ENCODE measurements at places on chromosomes 13 and 19.
A peak's percentile ranks its signal among the peaks of the same experiment; 100 is the strongest.

DNA sequence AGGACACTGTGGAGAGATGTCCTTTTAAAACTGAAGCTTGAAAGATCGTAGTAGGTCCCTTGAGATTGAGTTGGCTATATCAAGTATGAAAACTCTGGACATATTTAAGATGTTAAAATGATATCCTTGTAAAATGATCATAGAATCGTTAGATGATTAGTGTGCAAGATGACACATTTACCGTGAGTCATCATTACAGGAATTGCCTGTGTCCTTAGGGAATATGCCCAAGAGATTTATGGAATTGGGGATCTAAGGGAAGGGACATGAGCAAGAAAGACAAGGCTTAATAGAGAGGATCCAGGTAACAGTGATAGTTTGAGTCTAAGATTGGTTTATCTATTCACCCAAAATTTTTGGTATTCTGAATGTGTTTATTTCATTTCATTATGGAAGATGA, 233.7 kb downstream of the GPC5 start:
- no peak for DNase-seq

- no peak for DNase-seq
Observed at GRCh38 chr19:17909003-17909732, 23.6 kb upstream of the CCDC124 start.

- no peak for DNase-seq
Observed at GRCh38 chr13:41548031-41548430, 90.7 kb downstream of the RGCC start.

- no peak for DNase-seq
Observed at GRCh38 chr13:80454245-80454644, 113.3 kb upstream of the SPRY2 start.

DNA sequence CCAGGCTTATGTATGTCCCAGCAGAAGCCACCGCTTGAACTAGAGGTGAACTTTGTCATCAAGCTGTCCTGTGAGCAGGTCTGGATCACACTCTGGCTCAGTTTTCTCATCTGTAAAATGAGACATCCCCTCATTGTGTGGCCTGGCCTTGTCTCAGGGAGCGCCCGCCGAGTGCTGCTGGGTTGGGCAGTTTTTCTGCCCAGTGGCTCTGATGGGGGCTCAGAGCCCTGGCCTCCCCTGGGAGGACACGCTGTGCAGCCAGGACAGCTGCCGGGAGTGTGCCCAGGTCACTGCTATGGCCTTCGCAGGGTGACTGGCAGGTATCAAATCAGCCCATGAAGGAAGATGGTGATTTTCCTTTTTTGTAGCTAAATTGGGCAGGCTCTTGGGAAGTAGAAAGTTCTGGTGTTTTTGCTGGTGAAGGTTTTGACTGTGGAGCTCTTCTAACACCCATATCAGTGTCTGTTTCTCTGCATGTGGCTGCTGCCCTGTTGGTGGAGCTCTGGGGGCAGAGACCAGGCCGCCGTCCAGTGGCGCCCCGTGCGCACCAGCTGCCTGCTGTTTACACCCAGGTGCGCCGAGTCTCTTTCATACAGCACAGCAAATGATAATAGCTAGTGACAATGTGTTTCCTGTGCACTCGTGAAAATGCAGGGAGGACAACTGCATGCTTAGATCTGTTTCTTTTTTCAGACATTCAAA, 40.8 kb downstream of the SLC7A9 start:
- no peak for DNase-seq

DNA sequence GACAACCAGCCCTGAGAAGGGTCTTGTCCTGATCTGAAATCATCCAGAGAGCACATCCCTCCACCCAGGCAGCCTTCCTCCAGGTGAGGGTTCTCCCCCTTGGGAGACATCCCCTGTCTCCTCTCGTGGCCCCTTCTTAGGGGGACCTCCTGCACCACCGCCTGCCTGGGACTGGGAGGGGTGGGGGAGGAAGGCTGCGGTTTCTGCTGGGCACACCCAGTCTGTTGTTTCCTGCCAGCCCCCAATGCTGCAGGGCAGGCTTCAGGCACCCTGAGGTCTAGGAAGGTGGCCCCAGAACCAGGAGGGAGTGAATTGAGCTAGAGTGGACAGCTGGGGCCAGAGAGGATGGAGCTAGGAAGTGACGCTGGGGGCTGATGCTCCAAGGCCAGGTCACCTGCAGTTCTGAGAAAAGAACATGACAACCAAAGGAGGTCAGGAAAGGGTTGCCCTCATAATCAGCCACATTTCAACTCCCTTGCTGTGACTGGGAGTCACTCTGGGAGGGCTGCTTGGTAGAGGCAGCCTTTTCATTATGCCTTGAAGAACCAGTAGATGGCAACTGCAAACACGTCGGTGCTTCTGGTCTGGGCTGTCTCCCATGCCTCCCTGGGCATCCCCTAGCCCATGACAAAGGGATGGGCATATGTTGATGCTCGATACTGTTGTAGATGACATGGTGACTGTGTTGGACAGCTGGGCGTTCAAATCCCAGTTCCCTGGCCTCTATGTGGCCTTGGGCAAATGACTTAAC, 1.4 kb downstream of the ARHGEF18 start:
- DNase-seq, result no peak

DNA sequence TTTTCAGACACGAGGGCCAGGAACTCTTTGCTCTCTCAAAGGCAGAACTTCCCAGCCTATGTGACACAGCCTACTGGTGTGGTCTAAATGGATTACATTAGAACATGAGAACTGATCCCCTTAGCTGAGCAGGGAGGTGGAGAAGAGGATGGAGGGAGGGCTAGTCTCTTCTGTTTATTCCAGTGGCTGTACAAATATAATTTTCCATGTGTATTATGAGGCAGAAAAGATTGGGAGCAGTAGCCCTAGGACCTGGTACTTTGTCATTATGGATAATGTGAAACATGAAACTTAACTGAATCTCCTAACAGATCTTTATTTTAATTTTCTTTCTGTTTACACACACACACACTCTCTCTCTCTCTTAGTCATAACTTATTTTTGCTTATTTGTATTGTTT, 82.1 kb downstream of the WDFY2 start:
- no peak for DNase-seq

GRCh38 chr19:46340051-46340659, 6.7 kb upstream of the PPP5C start:
- DNase-seq, result no peak

GRCh38 chr13:104534847-104535246, 1468.6 kb upstream of the SLC10A2 start:
- no peak for DNase-seq

DNA sequence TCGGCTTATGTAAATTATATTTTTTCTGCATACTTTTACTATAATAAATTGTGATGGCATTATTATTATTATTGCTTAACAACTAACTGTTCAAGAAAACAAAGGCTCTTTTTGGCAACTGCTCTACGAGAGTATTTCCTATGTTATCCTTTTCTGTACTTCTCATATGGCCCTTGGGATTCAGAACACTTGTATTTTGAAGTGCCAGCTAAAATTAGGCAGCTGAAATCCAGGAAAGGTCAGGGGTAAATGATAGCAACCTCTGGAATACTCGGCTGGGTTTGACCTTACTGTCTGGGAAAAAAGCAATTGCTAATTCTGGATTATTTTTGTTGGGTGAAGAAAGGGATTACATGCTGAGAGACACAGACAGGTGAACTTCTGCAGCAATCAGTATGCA, 23.9 kb downstream of the EDNRB start:
- no peak for DNase-seq

DNA sequence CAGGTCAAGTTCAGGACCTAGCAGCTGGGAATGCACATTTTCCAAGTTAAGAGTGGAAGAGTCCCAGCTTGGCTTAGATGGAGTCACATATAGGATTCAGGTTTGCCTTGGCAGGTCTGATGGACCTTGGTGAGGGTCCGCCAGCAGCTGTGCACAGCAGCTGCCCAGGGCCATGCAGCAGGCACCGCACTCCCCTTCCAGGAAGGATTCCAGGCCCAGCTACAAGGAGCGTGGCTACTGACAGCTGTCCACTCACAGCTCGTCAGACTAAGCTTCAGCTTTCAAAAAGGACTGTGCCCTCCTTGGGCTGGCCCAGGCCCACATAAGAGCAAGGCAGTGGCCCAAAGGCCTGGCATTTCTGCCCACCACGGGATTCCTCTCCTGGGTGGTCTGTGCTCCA, 68.4 kb downstream of the ALOX5AP start:
- no peak for DNase-seq

DNA sequence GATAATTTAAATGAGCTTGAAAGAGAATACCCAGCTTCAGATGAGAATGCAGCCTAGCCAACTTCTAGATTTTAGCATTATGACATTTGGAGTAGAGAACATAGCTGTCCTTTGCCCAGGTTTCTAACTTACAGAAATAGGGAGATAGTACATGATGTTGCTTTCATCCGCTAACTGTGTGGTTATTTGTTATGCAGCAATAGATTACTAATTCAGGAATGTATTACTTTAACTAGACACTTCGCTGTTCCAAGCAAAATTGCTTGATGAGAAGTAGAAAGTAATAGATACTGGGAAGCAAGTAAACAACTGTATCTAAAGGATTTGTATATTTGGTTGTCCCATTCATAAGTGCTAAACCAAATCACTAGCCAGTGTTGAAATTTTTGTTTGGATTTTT, 790.9 kb upstream of the PRR20A start:
- DNase-seq, result no peak

GRCh38 chr19:16371540-16371986, 46.9 kb downstream of the KLF2 start:
- no peak for DNase-seq

DNA sequence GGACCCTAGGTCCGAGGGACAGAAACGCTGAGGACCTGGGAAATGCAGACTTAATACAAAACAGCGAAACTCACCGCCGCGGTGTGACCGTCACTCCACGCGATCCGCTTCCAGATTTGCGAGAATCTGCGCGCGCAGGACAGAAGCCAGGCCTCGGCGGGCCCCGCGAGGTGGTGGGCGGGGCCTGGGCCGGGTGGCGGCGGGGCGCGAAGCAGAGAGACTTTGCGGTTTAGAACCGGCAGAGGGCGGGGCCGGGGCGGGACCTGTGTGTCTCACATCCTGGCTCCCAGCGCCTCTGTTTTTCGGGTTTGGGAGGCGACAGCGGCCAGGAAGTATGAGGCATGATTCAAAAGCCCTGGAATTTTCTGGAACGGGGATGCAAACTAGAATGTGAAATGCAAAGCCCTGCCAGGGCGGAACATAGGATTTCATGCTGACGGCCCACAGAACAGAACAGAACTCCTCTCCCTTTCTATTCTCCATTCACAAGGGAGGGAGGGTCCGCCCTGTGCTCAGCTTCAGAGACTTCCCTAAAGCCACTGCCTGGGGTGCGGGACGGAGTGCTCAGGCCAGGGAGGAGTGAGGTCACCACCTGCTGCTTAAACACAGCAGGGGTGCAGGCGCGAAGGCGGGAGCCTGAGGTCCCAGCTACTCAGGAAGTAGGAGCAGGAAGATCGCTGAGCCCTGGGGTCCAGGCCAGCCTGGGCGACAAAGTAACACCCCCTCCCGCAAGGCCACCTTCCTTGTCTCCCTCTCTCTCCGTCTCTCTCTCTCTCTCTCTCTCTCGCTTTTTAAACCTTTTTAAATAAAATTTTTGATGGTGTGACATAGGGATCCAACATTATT, 44.3 kb downstream of the ZNF611 start:
- peak; percentile 90 for DNase-seq

DNA sequence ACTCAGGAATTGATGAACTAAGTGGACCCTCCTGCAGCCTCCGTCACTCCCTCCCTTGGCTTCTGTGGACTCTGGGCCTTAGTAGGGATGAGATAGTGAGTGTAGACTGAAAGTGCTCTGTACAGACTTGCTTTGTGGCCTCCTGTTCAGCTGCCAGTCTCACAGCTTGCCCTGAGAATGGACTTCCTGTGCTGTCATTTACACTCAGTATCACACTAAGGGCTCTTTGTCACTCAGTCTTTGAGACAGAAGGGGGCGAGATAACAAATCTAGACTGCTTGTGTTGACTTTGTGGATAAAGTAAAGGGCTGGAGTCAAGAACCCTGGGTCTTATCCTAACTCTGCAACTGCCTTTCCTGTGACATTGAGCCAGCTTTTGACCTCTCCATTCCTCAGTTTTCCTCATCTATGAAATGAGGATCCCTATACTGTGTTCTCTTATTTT, 21.0 kb upstream of the SPRY2 start:
- peak; percentile 48 for DNase-seq

DNA sequence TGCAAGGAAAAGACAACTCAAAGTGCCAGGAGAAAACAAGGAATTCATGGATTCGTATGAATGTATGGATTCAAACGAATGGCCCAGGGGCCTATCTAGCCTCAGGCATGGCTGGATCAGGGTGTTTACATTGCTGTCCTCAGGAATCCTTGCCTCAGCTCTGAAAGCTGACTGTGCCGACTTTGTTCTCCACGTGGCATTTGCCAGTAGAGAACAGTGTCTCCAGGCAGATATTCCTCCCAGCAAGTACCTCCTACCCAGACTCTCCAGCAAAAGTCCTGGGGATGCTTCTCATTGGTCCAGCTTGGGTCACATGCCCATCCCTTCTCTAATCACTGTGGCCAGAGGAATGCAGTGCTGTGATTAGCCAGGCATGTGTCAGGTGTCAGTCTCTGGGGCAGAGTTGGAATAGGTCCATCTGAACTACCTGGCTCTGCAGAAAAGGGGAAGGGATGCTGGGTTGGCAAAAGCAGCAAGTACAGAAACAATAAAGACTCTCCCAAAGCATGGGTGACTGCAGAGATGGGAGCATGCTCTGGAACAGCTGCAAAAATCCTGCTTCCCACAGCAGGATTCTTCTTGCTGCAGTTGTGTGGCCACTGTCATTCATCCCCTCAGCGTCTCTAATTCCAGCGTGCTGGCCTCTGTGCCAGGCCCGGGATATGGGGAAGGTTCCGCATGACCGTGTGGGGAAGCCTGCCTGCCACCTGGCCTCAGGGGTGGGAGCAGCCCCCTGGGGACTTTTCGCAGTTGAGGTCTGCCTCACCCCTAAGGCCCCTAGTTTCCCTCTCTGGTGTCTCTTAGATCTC, 30.0 kb downstream of the CCNE1 start:
- DNase-seq, result no peak

GRCh38 chr13:44842158-44842557, 147.1 kb downstream of the NUFIP1 start:
- no peak for DNase-seq

GRCh38 chr13:40058757-40059236, 403.3 kb downstream of the COG6 start:
- DNase-seq, result no peak

DNA sequence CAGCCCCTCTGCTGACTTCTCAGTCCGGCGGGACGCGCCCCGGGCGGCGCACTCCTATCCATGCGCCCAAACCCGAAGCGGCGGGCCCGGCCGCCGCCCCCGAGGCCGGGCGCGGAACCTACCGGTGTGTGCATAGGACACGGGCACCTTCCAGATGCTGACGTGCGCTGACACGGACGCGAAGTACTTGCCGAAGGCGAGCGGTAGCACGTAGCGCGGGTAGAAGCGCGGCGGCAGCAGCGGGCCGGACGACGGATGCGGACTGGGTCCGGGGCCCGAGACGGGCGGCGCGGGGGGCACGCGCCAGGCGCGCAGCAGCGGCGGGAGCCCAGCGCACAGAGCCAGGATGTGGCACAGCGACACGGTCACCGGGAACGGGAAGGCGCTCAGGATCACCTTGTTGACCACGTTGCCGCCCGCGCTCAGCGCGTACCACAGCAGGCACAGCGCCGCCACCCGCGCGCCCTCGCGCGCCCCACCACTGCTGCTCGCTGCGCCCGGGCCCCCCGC, 338 bp downstream of the SLC35E1 start:
- peak; percentile 32 for DNase-seq

Measured in retina (tissue), 1 donor.